ENCODE measurements at places on chromosomes 3 and 15.

GRCh38 chr15:66388576-66388975, 1.9 kb downstream of the MAP2K1 start:
- no peak for DNase-seq

GRCh38 chr15:76200083-76200465, 111.2 kb downstream of the ETFA start:
- no peak for DNase-seq

GRCh38 chr3:82353306-82354171, 592.1 kb upstream of the GBE1 start:
- no peak for DNase-seq

DNA sequence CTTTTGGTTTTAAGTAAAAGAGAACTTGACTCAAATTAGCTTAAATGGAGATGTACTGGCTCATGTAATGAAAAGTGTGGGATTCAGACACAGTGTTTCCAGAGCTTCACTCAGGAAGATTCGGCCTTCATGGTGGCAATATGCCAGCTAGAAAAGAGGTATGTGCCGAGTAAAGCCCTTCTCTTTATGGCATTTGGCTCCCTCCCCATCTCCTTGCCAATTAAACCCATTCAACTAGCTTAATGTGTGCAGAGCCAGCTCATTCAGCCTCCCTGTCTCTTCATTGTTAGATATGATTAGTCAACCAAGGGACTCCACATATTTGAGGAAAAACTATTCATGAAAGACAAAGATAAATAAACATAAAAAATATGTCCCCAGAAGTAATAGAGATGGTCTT, 15.0 kb upstream of the TRANK1 start:
- no peak for DNase-seq

DNA sequence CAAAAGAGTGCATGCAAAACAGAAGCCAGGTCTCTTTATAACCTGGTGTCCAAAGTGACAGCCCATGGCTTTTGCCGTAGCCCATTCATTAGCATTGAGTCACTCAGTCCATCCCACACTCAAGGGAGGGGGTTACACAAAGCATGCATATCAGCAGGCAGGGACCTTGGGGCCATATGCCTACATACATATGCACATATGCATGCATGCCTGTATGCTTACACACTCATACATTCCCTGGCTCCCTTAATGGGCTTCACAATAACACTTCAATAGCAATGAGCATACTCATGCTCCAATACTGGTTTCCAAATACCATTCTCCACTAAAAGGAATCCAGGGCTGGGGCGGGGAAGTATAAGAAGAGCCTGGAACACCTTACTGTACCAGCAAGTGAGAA, 22.0 kb downstream of the TRPM1 start:
- no peak for DNase-seq

DNA sequence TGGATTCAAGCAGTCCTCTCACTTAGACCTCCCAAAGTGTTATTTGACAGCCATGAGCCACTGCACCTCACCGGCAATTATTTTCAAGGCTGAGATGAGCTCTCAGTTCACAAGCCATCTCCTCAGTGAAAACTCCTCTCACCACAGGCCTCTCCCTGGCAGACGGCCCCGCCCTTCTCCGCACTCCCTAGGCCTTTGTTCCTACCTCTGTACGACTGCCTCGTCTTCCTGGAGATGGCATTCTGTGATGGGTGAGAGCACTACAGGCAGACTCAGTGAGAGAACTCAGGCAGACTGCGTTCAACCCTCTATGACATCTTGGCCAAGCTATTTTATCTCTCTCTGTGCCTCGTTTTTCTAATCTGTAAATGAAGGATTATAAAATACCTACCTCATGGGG, 67.0 kb upstream of the TPM1 start:
- no peak for DNase-seq

DNA sequence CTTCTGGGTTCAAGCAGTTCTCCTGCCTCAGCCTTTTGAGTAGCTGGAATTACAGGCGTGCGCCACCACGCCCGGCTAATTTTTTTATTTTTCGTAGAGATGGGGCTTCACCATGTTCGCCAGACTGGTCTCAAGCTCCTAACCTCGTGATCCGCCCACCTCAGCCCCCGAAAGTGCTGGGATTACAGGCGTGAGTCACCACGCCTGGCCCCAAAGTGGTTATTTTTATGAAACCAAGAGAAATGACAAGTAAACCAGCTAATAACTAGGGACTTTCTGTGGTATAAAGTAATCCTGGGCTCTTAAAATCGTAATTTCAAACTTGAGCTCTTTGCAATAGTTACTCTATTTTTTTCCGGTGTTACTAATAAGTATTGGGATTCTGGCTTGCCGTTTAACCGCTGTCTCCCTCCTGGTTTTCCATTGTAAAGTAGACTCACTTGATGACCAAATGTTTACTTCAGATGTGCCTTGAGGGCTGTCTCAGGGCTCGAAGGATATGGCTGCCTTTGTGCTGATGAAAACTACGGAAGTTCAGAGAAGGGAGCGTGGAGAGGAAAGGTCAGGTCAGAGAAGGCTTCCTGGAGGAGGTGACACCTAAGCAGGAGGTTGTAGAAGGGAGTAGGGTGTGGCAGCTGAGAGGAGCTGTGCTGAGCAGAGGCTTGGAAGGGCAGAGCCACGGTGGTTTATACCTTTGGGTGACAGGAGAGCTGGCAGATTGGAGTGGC, 4.2 kb downstream of the ZSCAN2 start:
- DNase-seq, result no peak

DNA sequence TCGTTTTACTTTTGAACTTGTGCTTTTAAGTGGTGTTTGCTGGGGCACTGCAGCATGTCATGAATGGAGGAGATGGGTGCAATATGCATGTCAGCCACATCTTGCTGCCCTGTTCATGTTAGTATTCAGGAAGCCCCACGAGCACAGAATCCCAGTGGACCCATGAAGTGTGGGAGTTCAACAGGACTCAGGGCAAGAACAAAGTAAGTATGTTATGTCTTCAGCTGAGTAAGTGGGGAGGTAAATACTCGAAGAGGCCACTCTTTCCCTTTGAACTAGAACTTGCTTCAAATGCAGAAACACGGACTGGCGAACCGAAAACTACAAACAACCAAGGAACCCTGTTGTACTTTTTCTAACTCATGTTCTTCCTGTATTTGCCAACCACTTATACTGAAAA, 23.4 kb downstream of the SOX14 start:
- DNase-seq, result no peak

- no peak for DNase-seq
Observed at GRCh38 chr15:40562691-40563090, 2.2 kb downstream of the CCDC32 start.

- DNase-seq, result no peak
Observed at GRCh38 chr15:74193299-74193718, 9.3 kb downstream of the STRA6 start.

GRCh38 chr15:40894681-40895448, 615 bp downstream of the VPS18 start:
- peak; percentile 48 for DNase-seq

GRCh38 chr3:80785475-80785874, 976.0 kb downstream of the GBE1 start:
- DNase-seq, result no peak

- no peak for DNase-seq
Observed at GRCh38 chr15:28246605-28247004, 75.4 kb downstream of the HERC2 start.

DNA sequence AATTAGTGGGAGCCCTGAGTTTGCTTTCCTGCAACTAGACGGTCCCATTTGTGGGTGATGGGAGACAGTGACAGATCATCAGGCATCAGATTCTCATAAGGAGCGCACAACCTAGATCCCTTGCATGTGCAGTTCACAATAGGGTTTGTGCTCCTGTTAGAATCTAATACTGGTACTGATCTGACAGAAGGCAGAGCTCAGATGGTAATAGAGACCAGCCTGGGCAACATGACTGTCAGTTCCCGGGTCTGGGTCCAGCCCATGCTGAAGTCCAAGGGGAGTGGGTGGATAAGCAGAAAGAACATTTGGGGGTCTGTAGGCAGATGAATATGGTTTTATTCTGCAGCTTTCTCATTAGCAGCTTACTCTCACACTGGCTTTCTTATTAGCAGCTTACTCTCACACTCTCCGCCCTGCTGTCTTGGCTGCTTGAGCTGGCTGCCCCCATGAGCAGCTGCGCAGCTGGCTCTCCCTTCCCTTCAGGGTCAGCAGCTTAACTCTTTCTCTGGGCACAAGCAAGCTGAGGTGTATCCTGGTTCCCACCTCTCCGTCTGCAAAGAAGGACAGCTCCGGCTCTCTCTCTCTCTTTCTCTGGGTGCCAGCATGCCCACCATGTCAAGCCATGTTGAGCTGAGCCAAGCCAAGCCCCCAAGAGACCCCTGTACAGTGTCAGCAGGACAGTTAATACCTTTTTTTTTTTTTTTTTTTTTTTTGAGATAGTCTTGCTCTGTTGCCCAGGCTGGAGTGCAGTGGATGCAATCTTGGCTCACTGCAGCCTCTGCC, 46.5 kb downstream of the KLHDC8B start:
- DNase-seq, result no peak

- no peak for DNase-seq
Observed at GRCh38 chr3:99407257-99407656, 231.1 kb upstream of the COL8A1 start.

DNA sequence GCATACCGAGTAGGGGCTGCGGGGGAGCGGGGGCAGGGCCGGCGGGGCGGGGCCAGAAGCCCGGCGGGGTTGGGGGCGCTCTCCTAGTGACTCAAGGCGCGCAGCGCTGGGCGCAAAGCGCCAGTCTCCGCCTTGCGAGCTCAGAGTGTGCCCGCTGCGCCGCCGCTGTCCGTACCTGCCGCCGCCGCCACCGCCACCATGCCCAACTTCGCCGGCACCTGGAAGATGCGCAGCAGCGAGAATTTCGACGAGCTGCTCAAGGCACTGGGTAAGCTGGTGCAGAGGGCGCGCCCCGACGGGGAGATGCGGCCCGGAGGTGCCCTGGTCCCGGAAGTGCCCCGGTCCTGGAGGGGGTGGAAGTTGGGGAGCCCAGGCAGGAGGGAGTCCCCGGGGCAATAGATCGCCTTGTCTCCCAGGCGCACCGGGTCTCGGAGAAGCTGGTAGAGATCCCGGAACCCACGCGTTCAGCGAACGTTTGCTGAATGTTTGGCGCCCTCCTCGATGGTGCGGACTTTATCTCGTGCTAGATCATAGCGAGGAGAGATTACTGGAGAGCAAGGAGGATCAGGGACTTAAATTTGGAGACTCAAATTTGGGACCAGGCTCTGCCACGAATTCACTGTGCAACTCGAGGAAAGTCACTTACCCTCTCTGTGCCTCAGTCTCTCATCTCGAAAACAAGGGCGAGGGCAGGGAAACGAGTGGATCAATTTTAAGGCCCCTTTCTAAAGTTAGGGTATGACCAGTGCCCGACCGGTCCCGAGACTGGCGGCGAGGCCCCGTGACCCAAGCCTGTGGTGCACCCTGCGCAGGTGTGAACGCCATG, at the start of gene CRABP1:
Gene CRABP1 (plus strand): TSS at position 123 of the 826 bp plus-strand sequence. CDS start 76 bp downstream, at position 199.
- no peak for DNase-seq

DNA sequence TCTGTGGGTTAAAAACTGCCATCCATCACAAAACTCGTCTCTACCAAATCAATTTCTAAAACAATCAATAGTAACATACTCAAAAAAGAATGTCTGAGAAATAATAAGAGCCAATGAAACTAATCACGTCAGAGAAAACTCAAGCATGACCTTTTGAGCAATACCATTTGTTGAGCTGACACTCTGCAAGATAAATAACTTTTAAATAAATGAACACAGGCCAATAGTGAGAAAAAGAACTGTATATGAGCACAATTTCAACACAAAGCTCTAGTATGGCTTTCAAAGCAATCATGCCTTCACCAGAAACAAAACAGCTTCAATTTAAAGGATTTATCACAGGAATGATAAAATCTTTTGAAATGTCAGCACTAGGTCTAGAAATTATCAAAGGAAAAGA, 249.2 kb upstream of the SETMAR start:
- no peak for DNase-seq

DNA sequence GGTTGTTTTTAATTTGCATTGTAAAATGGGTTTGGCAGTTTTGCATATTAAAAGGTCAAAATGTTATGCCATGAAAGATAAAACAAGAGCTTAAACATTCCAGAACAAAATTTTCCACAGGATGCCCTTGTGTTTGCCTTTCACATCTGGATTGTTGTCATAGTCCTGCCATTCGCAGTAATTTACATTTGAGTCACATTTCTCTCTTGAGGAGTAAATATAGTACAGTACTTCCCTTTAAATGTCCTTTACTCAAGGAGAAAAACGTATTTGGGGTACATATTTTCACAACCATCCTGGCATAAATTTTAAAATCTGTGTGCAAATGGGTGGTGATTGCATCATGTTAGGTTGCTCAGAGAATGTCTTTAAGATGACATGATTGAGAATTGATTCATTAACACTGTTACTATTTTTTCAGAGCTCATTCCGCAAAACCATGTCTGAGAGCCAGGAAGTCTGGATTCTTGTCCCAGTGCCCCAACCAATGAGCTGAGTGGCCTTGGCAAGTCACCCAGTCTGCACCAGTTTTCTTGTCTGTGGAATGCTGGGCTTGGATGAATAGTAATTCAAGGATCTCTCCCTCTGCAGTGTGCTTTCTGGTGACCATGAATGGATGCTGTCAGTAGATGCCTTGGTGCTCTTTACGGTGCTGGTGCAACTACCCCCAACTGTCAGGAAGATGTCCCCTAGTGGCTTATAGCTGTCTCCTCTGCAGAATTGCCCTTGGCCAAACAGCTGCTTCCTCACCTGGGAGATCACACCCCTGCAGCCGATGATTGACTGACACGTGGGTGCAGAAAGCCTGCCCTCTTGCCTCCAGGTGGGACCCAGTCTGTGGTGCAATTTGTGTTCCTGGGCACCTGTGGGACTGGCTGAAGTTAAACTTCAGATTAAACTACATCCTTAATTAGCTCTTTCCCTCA, 43.0 kb downstream of the ABHD5 start:
- peak; percentile 80 for DNase-seq

DNA sequence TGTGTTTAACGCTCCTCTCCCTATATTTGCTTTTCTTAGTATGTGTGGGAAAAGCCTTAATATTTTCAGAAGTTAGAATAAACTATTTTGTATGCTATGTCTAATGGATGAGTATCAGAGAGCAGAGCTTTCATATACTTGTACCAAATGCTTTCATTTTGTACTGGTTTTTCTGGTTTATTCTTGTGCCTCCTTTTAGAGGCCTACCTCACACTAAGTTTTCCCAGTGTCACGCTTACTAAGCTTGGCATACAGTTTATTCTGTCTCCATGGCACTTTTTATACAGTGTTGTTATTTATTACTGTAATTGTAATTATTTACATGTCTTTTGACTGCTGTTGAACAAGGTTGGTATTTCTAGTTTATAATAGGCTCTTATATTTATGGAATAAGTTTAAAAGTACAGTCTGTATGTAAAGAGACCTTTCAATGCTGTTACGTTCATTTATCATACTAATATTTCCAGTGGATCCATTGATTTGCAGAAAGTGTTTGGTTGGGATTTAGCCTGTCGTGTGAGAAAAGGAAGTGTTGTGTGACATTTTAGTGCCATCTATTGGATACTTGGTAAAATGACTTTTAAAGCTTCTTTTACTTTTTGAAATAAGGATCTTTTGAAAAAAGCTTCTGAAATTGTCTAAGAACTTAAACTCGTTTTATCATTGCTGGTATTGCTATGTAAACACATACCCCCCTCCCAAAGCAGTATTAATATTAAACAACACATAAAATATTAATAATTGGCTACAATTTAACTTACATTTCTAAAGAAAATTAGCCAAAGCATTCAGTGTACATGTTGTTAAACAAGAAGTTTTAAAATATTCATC, 5.2 kb upstream of the EBLN2 start:
- DNase-seq, result no peak

GRCh38 chr3:45730409-45731154, 41.4 kb downstream of the SACM1L start:
- DNase-seq, result no peak

GRCh38 chr3:112873632-112874031, 27.0 kb upstream of the CD200R1L start:
- DNase-seq, result no peak
